ENCODE measurements at places on chromosomes 4 and X. TPM values are rescaled to one million over a fixed set of nuclear protein-coding genes. Genes with fewer than 3 reads are reported as not detected.

- DNase-seq = no peak
Observed at GRCh38 chrX:72202792-72203401, 21.3 kb downstream of the PIN4 start.

DNA sequence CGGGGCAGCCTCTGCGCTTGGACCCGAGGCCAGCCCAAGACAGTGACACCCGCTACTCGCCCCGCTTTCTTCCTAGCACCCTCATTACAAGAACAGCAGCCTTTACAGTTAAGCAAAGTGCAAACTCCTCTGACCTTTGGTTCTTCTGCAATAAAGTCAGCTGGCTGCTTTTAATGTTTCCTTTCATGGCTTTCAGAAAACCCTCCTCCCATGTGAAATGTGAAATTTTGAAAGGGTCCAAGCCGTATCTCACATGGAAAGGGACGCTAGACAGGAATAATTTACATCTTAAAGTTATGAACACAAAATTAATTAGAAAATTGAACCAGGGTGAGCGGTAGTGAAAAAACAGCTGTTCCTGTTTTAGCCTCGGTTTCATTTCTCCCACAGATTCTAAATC is 520.1 kb upstream of the FRG1 start:
- DNase-seq = no peak

GRCh38 chrX:45850775-45851433 is 650.2 kb upstream of the DIPK2B start:
- no peak for DNase-seq

DNA sequence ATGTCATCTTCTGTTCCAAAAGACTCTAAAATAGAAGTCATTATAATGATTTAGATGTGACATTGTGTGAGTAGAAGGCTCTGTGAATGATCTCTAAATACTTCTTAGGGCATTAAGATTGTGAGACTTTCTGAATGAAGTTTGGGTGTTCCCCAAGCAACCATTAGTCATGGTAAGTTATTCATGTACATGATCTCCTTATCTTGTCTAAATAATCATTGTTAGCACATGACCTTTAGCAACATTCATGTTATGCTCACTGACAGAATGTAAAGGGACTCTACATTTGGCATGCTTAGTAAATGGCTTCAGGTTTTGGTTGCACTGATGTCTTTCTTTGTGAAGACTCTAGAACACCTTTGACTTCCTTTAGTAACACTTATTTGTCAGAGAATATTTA is 140.8 kb upstream of the AGA start:
- no peak for DNase-seq

TENM3 gene
- total RNA-seq = 2.6 TPM

FAM47A gene
- total RNA-seq = not detected

CETN2 gene
- 38.5 TPM for total RNA-seq

CXCL8 gene
- 2.4 TPM for total RNA-seq

DNA sequence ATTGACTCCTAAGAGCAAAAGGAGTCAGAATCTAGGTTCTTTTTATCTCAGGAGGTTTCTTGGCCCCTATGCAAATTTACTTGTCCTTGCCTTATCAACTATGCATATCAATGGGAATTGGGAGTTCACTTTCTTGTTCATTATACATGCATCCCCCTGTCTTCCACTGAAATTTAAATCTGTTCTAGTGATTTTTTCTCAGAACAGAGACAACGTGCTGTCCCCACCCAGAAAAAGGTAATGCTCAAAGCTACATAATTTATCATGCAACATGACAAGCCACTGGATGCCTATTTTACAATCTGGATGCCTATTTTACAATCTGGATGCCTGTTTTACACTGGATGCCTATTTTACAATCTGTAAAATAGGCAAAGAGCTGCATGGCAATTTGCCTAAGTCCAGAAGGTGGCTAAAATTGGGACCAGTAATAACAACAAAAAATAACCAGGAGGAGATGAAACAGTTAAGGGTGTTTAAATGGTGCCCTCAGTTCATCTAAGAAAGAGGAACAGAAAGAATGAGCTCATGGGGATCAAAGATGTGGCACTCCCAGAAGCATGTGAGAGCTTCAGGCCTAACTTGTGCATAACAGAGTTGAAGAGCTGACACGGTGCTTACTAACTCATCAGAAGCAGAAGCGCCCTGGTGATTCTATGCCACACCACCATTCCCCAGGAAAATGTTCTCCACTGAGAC is 537.8 kb upstream of the BOD1L1 start:
- DNase-seq = no peak

CSAG2 gene
- not detected for total RNA-seq

All from esophagus squamous epithelium (tissue), 5 donors.